Activated CD4-positive, alpha-beta T cell treated with anti-CD3 and anti-CD28 coated beads for 4 hours (primary cell): ENCODE measurements at places on chromosomes 7 and 10.

DNA sequence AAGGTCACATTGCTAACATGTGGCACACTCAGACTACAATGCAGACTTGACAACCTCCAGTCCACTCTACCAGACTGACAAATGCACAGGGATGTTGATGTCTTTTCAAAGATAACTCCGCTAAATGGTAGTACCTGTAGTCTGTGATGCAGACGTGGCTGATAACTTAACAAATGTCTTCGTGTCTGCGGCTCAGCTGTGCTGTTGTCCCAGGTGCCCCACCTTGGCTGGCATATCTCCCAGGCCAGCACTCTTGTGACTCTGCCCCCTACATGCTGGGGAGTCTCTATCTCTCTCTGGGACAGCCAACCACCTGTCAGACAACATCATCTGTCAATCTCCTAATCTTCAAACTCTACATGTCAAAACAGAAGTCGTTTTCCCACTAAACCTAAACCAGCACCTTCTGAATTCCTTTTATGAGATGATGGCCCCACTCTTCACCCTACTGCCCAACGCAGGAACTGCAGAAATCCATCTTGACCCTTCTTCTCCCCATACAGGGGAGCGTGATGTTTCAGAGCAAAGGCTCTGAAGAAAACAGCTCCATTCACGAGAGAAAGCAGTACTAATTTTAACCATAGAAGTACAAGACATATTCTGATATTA is 156.4 kb downstream of the USP6NL start:
- DNase-seq = no peak

- no peak for DNase-seq
Measured at GRCh38 chr7:11155883-11156282, 182.2 kb downstream of the PHF14 start.

DNA sequence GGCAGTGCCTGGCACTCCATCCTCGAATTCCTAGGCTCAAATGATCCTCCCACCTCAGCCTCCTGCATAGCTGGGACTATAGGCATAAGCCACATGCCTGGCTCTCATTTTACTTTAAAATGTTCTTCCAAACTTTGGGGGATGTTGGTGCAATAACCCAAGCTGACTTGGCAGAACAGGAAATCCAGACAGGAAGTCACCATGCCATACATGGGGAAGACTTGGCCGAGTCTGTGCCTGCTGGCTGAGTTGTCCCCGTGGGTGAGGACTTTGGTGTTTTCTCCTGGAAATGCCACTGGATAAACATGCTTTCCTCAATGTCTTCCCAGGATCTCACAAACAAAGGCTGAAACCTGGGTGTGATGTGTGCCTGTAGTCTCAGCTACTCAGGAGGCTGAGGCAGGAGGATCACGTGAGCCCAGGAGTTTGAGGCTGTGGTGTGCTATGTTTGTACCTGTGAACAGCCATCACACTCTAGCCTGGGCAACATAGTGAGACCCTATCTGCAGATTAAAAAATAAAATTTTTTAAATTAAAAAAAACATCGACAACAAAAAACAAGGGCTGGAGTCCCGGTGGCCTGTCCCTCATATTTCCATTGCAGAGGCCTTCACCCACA is 19.8 kb downstream of the HKDC1 start:
- DNase-seq = no peak

DNA sequence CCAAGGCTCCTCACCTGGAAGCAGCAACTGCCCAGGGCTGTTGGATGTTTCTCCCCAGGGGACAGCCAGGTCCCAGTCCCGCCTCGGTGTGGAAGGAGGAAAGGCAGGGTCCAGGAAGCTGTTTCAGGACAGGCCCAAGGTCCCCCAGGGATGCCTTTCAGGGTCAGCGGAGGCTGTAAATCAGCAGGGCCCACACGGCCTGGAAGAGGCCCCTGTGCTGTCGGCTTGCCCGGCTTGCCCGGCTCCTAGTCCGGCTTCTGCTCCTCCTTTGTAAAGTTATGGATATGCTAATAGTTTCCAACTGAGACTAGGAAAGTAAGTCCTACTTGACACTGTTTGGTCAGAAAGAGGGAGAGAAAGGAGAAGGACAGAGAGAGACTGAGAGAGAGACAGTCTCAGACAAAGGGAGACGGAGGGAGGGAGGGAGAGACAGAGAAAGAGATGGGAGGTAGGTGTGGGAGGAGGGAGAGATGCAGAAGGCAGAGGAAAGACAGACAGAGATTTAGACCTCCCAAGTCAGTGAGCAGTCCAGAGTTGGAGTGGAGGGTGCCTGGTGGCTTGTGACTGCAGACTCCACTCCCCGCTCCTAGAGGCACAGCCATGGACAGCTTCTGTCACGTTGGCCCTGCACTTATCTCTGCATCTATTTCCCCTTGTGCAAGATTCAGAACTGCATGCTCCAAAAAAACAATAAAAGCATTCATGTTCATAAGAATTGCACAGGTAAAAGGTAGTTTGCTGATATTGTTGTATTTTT is 10.5 kb downstream of the IKZF1 start:
- no peak for DNase-seq
